ENCODE measurements at places on chromosomes 5 and 9. TPM values are rescaled to one million over a fixed set of nuclear protein-coding genes. Genes with fewer than 3 reads are reported as not detected.
A peak's percentile ranks its signal among the peaks of the same experiment; 100 is the strongest.

DNA sequence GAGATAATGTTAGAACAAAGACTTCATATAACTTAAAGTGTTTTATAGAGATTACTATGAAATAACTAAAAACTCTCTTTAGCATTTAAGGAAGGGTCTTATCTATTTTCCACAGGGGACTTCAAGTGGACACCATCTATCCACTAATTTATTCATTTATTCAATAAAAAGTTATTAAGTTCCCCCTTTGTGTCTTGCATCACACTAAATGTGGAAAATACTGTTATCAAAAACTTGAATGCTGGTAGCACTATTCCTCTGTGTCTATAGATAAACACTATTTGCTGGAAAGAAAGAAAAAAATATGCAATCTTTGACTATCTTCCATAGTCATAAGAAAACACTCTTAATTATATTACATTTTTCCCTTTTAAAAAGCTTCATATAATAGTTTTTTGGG, 20.1 kb upstream of the ZNF622 start:
- DNase-seq, result no peak

DNA sequence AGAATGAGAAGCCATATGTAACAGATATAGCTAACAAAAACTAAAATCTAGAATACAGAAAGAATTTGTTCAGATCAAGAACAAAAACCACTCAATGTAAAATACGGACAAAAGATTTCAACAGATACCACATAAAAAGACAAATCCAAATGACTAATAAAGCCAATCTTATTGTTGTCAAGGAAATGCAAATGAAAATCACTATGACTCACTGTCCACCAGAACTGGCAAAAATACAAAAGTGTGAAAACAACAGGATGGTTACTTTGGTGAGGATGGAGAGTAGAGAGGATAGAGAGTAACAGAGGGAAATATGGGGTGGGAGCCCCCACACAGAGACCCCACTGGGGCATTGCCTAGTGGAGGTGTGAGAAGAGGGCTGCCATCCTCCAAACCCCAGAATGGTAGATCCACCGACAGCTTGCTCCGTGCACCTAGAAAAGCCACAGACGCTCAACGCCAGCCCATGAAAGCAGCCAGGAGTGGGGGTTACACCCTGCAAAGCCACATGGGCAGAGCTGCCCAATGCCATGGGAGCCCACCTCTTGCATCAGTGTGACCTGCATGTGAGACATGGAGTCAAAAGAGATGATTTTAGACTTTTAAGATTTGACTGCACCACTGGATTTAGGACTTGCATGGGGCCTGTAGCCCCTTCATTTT, 15.2 kb upstream of the RHOBTB3 start:
- DNase-seq, result peak; percentile 77

GRCh38 chr9:15176836-15177235, 130.2 kb downstream of the TTC39B start:
- no peak for DNase-seq

- no peak for DNase-seq
These were observed 7.5 kb downstream of the PLPP7 start for GRCh38 chr9:131296906-131297500.

The SLC36A2 gene
- total RNA-seq, result not detected
